ENCODE measurements at places on chromosomes 4 and X. TPM values are rescaled to one million over a fixed set of nuclear protein-coding genes. Genes with fewer than 3 reads are reported as not detected.

DNA sequence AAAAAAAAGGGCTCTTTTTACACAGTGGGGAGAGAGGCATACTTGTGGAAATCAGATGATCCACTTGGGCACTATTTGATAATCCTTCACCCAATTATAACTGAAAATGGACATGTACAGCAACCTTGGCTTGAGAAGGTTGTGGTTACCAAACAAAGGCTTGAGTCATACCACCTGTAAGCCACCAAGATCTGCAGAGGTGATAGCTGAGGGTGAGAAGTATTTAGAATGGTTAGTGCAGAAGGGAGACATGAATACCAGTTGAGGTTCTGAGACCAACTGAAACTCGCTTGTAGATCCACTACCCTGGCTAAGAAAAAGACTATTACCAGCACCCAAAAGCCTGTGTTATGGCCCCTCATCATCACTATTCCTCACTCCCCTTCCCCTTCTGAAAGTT is 614.0 kb downstream of the STIM2 start:
- no peak overlapping the region for H3K27ac ChIP-seq
- H3K27me3 ChIP-seq: no peaks in the 10 kb centered on the region
- no peak for DNase-seq
- H3K4me1 ChIP-seq: no peaks in the 10 kb centered on the region
- no peaks in the 10 kb centered on the region for H3K36me3 ChIP-seq
- H3K4me3 ChIP-seq: no peak overlapping the region

GRCh38 chr4:150065740-150066139 is 12.5 kb upstream of the DCLK2 start:
- no peak overlapping the region for H3K4me3 ChIP-seq
- no peak for DNase-seq
- H3K36me3 ChIP-seq: no peaks in the 10 kb centered on the region
- no peaks in the 10 kb centered on the region for H3K27me3 ChIP-seq
- H3K4me1 ChIP-seq: no peaks in the 10 kb centered on the region

DNA sequence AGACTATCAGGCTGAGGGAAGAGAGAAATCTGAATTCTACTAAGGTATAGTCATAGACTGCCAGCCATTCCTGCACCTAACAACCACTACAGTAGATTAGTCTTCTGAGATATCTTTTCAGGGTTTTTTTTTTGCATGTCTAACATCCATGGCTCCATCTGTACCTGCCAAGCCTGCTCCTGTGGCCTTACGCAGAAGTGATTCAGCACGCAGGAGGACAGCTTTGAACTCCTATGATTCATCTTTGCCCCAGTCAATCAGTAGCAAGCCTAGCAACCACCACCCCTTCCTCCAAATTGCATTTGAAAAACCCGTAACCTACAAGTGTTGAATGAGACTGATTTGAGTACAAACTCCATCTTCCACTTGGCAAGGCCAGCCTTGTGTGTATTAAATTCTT is 520.7 kb upstream of the HS3ST1 start:
- no peak overlapping the region for H3K27ac ChIP-seq
- H3K4me1 ChIP-seq: no peaks in the 10 kb centered on the region
- DNase-seq: no peak
- no peaks in the 10 kb centered on the region for H3K27me3 ChIP-seq
- no peak overlapping the region for H3K4me3 ChIP-seq

DNA sequence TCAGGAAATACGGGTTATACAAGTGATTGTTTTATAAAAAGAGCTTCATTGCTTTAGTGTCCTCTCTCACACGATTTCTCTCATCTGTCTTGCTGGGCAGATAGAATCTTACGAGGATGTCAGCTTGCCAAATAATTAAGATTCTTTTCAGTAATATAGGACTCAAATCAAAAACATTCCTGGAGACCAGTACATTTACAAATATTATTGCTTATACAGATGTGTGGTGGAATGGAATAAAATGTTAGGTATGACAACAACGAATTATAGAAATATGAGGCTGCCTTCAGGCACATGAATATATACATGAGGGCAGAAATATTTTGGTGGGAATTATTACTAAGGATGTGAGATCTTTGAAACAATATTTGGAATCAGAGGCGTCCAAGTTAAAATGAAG is 88.9 kb downstream of the GC start:
- peaks cover 3% of the 10 kb centered on the region for H3K4me1 ChIP-seq
- H3K27ac ChIP-seq: no peak overlapping the region
- no peaks in the 10 kb centered on the region for H3K36me3 ChIP-seq
- no peaks in the 10 kb centered on the region for H3K27me3 ChIP-seq
- H3K4me3 ChIP-seq: no peak overlapping the region

The WDFY3 gene
- total RNA-seq: 50.7 TPM
